ENCODE measurements at places on chromosomes 13 and 19.

GRCh38 chr13:44135566-44135965, 238.1 kb upstream of the SERP2 start:
- DNase-seq, result no peak

GRCh38 chr13:52779103-52779502, 39.5 kb upstream of the CNMD start:
- DNase-seq, result no peak

DNA sequence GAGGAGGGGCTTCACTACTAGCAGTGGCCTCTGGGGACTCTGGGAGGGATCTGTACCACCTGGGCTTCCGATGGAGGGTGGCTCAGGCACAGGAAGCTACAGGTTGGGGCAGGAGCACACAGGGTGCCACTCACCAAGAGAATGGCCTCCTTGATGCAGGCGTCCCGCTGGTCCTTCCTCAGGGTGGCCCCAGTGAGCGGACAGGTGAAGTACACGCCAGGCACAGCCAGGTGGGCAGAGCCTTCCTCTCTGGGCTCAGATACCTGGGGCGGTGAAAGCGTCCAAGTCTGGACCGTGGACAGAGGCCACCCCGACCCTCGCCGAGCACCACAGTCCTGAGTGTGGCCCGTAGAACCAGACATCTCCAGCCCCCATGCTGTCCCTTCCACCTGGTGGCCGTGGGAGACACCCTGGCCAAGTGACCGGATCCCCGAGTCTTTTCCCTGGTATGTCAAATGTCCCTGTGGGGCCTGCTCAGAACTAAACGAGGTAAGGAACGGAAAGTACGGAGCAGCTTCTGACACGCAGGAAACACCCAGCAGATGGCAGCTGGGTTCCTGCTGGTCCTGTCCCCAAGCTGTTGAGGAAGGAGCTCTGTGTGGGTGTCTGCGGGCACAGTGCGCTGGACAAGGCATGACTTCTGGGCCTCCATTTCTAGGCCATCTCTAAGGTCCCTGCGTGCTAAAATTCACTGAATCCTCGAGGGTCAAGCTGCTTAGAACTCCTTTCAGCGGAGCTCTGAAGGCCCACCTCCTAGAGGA, 5.2 kb downstream of the UBXN6 start:
- no peak for DNase-seq

DNA sequence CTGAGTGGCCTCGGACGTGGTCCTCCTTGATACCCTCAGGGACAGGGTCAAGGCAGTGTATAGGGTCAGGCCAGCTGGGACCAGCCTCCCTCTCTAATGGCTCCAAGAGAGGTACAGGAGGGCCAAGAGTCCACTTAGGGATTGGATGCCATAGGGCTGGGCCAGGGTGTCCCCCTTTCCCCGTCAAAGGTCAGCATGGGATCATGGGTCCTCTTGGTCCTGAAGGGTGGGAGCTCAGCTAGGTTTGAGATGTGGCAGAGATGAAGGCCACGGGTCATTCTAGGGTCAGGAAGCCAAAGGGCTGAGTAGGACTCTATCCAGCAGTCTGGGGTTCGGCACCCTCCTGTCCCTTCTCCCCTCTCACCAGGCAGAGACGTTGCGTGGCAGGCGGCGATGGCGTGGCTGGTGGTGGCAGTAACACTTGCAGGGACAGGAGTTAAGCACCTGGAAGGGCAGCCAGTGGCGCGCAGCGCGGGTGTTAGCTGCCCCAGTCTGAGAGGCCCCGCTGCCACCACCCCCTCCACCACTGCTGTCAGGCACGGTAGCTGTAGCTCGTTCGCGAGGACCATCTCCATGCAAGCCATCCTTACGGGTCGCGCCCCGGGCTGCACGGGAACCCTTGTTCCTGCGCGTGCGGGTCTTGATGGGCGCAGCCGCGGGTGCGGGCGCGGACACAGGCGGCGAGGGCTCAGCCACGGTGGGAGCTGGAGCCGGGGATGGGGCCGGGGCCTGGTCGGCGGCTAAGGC, 2.6 kb downstream of the GGN start:
- DNase-seq, result no peak

DNA sequence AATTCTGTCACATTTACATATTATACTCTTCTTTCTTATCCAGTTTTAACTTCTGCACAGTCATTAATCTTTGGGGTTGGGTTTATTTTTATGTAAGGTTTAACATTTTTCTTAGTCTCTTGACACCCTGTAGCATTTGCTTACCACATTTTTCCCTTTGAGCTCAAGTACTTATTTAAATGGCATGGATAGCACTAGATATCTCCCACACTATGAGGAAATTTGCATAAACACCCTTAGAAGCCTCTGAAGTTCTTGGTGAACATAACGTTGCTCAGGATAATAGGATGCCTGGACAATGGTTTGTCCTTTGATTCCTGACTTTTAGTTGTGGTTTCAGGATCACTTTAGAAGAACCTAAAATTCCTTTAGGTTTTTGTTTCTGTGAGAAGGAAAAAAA, 338.9 kb downstream of the PCDH17 start:
- DNase-seq, result no peak
